Gastroesophageal sphincter (tissue), 4 donors: ENCODE measurements at places on chromosomes 1 and 21.

DNA sequence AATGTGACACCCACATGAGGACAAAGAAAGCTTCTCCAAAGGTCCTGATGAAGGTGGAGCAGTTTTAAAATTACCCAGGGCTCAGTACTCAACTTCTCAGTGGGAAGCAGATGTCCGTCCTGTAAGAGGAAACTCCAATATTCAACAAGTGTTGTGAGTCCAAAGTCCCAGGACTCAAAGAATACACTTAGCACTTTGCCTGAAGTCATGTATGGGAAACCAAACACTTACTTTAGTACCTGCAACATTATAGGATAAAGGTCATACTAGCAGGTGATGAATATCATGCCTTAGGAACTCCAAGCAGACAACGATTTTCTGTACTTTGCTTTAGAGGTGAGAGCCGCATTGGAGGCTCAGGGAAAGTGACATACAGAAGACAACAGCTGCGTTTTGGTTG is 37.2 kb upstream of the ST6GALNAC3 start:
- ATAC-seq: no peak

GRCh38 chr1:69787151-69787550 is 219.4 kb downstream of the LRRC7 start:
- ATAC-seq: no peak

DNA sequence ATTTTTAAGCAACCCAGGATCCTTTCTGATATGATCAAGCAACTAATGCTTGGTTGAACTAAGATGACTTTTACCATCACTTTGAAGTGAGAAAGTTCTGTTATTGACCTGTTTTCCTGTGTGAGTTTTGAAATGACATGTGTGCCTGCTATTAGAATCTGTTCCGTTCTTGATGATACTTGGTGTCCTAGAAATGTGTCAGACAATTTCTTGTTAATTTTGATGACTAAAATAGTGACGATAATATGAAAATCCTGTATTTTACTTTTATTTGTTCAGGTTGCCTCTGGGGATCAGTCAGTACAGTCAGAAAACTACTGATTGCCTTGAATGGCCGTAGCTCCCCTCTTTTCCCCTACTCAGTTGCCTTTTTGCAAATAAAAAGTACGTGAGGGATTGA is 228.0 kb downstream of the RYR2 start:
- no peak for ATAC-seq

DNA sequence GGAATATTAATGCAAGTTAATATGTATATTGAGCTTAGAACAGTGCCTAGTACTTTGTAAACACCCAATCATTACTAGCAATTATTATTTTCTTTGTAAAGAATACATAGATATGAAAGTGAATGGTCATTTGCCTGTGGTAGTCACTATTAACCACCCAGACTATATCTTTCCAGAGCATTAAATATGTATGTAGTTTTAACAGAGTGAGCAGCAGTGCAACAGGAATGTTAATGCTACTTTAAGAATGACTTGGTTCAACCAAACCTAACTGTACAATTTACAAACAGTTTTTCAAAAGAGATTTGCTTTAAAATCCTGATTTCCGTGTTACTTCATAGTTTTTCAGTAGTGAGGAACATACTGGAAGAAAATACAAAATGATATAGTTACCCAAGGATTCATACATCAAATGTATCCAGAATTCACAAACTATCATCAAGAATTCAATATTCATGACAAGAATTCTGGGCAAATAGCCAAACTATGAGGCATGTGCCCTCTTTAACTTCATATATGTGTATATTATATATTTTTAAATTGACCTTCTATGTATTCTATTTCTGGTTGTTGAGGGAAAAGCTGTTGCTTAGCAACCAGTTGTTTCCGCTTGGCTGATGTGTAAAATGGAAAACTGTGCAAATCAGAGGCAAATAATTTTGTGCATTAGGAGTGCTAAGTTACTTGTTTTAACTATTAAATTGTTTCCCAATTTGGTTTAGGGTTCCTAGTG is 34.9 kb upstream of the IVNS1ABP start:
- ATAC-seq: no peak

GRCh38 chr1:92795166-92795565 is 10.3 kb upstream of the EVI5 start:
- ATAC-seq: no peak

DNA sequence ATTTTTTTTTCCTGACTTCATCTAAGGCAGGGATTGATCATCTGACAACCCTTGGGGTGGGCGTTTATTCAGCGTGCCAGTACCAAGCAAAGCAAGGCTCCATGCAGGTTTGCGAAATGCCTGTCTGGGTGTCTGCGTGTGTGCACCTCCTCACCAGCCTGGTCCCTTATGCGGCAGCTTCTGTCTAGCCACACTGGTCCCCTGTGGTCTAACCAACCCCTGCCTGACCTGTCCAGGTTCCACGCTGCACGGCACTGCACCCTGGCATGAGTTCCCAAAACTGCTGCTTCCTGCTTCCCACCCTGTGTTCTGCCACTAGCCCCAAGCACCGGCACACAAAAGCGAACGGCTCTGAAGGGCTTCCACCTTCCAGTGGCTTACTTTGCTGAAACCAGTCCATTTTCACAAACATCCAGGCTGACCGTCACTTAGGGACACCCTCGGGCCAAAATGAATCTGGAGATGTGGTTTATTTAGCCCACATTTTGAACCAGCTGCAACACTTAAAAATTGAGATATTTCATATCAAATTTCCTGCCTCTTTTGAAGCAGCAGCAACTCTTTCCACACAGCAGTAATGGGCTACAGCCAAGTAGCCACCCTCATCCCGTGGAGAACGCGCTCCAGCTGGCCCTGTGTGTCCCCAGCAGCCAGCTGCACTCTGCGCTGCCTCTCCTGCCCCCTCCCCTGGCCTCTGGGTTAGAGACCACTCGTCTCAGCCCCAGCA is 55.7 kb downstream of the HLCS start:
- no peak for ATAC-seq

DNA sequence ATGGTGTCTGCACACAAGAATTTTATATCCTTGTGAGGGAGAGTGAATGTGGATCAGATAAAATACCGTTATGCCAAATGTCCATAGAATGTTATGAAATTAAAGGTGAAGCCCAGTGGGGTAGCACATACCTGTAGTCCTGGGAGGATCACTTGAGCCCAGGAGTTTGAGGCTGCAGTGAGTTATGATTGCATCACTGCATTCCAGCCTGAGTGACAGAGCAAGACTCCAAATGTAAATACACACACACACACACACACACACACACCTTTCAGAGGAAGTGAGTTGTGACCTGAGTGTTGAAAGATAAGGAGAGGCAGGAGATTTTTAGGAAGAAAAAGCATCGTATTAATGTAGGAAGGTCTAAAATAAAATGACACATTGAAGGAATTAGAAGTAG is 28.1 kb upstream of the ZYG11A start:
- ATAC-seq: no peak

DNA sequence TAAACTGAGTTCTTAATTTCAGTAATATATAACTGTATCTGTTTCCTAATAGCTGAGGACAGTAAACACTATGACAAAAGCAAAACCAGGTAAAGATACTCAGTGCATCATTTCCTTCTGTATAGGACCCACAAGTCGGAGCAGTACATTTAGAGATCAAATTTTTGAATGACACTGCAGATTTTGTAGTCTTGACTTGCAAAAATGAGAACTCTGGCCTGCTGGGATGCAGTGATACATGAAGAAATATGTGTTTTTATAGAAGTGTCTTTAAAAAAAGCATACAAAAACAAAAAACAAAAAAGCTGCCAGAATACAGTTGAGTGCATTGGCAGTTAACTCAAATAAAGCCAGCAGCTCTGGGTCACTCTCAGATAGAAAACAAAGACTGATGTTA is 19.0 kb downstream of the GART start:
- ATAC-seq: no peak

DNA sequence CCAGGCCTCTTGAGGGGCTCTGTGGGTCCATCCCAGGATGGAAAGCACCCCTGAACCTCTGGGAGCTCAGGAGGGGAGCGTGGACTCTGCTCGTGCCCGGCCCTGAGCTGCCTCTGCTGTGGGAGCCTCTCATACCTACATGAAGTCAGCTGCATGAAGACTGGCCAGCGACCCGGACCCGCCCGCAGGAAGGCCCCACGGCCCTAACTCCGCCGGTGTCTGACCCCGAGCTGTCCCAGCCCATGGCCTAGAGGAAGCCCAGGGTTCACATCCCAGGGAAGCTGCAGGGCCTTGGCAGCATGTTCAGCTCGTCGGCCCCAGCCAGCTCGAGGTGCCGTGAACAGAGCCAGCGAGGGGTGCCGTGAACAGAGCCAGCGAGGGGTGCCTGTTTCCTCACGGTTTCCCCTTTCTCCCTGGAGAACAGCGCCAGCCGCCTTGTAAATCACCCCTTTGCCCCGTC is 178.1 kb upstream of the ARHGEF16 start:
- no peak for ATAC-seq

DNA sequence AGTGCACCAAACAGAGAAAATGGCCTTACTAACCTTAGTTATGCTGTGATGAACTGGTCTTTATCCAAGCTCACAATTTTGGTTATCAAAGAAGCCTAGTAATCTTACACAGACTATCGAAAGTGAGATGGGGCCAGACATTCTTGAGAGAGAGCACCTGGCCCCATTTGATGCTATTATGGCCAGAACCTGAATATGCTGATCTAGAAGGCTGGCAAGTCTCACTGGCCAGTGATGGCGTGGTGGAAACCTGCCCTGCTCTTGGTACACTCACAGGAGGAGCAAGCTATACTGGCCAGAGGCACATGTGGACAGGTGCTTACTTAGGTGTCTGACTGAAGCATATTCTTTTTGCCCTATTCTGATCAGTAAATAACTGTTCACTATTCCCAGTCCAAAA is 357.8 kb upstream of the ZRANB2 start:
- ATAC-seq: no peak

DNA sequence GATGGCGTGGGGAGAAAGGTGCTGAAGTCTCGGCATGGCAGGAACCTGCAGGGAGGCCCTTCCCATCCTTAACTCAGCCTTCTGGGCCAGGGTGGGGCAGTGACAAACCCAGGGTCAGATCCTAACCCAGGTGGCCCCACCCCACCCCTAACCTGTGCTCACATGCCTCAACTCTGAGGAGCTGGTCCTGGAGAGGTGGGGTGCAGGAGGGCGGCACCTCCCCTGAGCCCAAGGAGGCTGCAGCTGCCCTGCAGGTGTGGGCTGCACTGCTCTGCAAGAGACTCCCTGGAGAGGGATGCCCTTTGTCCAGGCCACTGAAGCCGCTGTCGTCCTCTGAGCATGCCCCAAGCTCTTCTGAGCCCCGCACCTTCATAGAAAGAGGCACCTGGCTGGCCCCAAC is 15.2 kb upstream of the ADAMTSL4 start:
- ATAC-seq: no peak

GRCh38 chr1:167706931-167707877 is 14.6 kb upstream of the MPZL1 start:
- ATAC-seq: no peak

GRCh38 chr1:54069791-54070170 is 16.4 kb downstream of the TCEANC2 start:
- ATAC-seq: no peak

GRCh38 chr1:220011620-220012019 is 34.7 kb downstream of the EPRS1 start:
- ATAC-seq: no peak

DNA sequence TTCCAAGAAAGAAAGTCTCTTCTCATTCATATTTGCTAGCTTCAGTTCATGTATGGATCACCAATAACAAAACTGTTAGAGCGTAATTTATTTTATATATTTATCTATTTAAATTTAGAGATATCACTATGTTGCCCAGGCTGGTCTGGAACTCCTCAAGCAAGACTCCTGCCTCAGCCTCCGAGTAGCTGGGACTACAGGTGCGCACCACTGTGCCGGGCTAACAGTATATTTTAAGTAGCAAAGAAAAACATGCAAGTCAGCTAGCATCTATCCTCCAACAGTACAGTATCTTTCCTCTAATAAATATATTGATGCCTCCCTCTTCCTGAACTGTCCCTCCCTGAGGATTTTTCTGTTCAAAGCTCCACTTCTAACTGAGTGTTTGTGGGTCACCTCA is 21.5 kb downstream of the INPP5B start:
- ATAC-seq: no peak

DNA sequence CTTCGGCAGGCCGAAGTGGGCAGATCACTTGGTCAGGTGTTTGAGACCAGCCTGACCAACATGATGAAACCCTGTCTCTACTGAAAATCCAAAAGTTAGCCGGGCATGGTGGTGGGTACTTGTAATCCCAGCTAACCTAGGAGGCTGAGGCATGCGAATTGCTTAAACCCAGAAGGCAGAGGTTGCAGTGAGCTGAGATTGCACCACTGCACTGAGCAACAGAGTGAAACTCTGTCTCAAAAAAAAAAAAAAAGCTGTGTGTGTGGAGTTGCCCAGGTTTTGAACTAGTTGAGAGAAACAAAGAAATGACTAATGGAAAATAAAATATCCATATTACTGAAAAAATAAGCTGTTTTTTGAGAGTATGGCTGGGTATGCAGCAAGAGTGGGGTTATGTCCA is 100.2 kb downstream of the GTF2B start:
- ATAC-seq: no peak

DNA sequence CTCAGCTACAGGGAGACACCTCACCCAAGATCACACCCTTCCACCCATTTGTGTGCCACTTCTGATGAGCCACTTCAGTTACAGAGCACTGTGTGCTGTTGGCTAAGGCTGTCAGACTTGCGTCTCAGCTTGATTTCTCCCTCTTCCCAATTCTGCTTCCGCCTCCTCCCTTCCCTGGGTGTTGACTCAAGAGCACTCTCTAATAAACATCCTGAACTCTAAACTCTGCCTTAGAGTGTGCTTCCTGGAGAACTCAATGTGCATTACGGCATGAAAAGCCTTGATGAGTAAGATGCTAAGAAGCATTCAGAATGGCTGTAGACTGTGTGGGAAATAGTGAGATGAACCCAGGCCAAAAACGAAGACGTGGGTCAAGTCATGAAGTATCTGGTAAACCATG is 54.9 kb upstream of the S1PR1 start:
- ATAC-seq: peak; percentile 65

- no peak for ATAC-seq
Measured at GRCh38 chr1:221740993-221741702, 741 bp downstream of the DUSP10 start.

DNA sequence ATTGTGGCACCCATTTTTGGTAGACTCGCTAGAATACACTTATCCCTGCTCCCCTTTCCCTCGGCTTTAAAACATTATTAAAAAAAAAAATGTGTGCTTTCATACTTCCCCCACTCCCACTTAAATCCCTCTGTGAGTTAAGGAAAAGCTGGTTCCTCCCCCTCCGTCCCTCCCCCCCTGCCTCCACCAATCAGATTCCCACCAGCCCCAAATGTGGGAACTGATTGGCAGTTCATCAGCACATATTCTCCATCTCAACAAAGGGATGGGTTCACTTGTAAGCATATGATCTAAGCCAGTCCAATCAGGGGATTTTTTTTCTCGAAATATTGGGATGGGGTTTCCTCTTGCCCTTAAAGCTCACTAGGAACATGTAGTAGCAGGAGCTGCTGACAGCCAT is 10.8 kb upstream of the FYB2 start:
- ATAC-seq: no peak

DNA sequence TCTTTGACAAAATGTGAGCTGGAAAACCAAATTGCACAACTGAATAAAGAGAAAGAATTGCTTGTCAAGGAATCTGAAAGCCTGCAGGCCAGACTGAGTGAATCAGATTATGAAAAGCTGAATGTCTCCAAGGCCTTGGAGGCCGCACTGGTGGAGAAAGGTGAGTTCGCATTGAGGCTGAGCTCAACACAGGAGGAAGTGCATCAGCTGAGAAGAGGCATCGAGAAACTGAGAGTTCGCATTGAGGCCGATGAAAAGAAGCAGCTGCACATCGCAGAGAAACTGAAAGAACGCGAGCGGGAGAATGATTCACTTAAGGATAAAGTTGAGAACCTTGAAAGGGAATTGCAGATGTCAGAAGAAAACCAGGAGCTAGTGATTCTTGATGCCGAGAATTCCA is 42.7 kb downstream of the CENPF start:
- ATAC-seq: no peak
